Kidney tubule cell (primary cell): ENCODE measurements at places on chromosomes 6 and 20.

DNA sequence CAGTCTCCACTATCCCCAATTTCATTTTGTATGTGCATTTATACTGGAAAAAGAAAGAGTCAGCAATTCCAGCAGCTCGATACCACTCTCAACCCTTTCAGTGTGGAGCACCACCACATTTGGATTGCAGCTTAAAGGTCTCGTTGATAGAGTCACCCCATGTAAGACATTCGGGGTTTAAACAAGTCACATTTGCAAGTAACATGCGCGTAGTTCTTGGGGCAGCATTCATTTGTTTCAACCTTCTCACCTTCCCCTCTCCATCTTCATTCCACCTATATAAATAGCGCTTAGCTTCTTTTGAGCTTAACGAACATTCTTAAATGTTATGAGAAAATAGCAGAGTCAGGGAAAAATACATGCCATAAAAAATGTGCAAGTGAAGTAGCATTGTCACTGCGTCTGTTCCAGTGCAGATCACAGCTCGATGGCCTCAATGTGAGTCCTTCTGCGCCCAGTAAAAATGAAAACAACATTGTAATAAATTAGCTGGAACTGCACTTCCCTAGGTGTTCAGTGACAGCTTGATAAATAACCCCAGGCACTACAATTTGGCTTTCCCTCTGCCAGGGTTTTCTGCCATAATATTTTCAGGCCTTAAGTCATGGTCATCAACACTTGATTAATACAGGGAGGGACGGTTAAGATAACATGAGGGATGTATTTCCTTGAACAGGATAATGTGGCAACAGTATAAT is 737.8 kb upstream of the NRSN1 start:
- DNase-seq = no peak

DNA sequence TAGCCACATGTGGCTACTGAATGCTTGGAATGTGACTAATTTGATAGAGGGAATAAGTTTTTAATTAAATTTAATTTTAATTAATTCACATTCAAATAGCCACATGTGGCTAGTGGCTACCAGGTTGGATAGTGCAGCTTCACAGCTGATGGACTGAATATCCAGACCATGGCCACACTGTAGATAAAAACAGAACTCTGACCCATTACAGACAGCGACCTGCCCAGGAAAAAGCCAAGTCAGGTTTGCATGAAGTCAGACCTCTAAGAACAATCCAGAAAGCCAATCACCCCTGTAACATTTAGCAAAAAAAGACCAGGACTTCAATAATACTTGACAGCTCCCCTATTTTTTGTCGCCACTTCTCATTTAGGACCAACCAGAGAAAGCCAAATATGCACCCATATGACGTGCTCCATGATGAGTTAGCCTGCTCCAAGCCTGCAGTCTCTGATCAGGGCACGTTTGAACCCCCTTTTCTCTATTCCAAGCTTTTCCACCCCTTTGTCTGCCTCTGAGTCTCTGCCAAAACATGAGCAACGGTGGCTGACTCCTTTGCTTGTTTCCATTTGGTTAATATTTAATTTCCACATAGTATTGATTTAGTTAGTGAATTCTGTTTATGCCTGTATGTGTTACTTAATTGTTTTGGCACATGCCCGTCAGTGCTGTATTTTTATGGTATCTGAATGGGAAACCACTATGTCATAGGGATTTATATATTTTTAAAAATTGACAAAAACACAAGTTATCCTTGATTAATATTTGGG is 636.3 kb downstream of the UTRN start:
- DNase-seq = peak; percentile 72

- no peak for DNase-seq
Observed at GRCh38 chr6:68134796-68135195, 500.3 kb upstream of the ADGRB3 start.

- peak; percentile 61 for DNase-seq
Observed at GRCh38 chr6:87066449-87067333, 28.2 kb downstream of the CGA start.

DNA sequence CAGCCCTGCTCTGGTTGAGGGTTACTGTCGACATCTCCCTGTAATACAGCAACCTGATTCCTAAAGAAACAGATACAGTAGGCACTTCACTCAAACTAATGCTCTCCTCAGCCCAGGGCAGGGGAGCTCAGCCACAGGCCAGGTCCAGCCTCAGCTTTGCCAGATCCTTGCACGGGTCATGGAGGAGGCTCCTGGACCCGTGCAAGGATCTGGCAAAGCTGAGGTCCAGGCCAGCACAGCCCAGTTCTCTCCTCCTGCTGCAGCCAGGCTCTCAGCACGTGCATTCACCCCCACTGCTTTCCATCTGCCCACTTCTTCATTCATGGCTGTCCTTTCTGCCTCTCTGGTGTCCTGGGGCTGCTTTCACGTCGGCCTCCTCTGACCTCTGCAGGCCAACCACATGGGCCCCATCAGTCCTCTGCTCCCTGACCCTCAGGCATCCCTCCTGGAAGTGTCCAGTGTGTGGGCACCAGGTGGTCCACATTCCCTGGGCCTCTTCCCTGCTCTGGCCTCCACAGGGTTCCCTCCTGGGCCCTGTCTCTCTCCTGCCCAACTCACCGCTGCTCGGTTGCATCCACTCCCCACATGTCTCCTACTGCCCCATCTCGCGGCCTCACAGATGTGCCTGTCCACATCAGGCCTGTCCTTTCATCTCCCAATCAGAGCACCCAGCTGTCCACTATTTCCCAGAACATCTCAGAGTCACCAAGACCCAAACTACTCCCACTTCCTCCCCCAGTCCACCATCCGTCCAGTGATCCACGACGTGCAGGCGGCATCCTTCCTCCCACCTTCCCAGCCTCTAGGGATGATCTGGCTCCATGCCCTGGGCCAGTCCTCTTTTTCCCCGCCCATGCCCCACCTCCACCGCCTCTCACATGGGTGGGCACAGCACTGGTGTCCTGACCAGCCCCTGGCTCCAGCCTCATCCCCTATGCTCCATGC is 11.8 kb upstream of the CD93 start:
- DNase-seq = no peak

GRCh38 chr20:40414843-40415615 is 274.0 kb downstream of the MAFB start:
- DNase-seq = peak; percentile 35

- DNase-seq = no peak
Observed at GRCh38 chr6:52392944-52393343, 27.2 kb upstream of the EFHC1 start.

DNA sequence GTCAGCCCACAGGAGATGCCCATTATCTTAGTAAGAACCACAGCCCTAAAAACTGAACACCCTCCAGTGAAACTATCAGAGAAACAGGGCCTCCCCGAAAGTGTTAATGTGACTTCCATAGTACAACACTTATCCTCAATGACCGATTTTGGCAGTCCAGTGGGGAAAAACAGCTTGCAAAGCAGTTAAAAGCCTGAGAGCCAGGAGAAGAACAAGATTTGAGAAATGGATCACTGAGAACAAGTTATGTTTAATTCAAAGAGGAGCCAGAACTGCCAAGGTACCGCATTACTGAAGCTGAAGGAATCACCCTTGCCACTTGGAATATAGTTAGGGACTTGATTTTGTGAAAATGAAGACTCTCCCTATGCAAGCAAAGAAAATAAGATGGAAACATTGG is 236.9 kb downstream of the QKI start:
- DNase-seq = no peak

DNA sequence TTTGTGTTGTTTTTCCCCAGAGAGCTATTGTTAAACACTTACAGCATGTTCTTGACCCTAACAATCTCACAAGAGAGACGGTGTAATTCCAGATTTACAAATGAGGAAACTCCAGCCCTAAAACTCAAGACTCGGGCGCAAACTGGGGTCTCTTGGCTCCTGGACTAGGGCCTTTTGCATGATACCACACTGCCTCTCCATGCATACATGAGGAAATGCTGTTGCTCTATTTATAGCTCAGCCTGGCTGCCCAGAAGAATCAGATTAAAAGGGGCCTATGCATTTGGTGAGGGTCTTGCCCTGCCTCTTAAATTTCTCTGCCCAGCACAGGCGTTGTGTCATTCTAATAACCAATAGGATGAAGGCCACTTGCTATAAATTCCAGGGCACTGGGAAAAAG is 30.5 kb upstream of the SNRPB2 start:
- no peak for DNase-seq

DNA sequence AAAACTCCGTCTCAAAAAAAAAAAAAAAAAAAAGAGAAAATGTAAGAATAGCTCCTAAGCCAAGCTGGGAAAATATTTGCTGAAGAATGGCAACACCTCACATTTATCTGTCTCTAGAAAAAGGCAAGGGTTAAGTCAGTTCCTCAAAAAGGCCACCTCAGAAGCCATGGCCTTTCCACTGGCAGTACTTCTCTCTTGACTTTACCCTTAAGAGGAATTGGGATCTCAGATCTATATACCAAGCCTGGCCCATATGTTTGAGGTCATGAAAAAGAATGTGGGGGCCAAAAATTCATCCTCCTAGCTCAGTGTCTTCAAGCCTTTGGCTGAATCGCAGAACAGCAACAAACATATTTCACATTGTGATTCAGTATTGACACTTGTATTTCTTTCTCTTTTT is 10.9 kb upstream of the NCOA3 start:
- no peak for DNase-seq

GRCh38 chr6:2725999-2726567 is 24.6 kb downstream of the MYLK4 start:
- no peak for DNase-seq

- DNase-seq = no peak
Observed at GRCh38 chr20:52270696-52271095, 79.1 kb upstream of the ZFP64 start.

- no peak for DNase-seq
Observed at GRCh38 chr6:21522797-21523456, 70.6 kb upstream of the SOX4 start.

DNA sequence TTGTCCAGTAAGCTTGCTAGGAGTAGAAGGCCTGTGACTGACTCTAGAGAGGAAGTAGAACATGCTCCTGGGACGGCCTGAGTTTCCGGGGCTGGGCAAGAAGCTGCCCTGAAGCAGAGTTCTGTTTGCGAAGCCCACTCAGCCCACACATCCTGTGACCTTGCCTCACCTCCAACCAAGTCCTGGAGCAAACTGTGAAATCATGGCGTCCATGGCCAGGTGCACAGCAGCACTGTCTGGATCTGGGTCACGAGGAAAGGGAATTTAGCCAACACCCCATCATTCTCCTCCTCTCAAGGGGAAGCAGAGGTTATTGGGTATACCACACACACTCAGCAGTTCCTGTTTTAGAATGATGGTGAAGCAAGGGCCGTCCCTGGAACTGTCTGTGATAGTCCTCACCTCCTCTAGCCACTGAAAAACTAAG is 87.5 kb downstream of the CRYBG1 start:
- peak; percentile 10 for DNase-seq

DNA sequence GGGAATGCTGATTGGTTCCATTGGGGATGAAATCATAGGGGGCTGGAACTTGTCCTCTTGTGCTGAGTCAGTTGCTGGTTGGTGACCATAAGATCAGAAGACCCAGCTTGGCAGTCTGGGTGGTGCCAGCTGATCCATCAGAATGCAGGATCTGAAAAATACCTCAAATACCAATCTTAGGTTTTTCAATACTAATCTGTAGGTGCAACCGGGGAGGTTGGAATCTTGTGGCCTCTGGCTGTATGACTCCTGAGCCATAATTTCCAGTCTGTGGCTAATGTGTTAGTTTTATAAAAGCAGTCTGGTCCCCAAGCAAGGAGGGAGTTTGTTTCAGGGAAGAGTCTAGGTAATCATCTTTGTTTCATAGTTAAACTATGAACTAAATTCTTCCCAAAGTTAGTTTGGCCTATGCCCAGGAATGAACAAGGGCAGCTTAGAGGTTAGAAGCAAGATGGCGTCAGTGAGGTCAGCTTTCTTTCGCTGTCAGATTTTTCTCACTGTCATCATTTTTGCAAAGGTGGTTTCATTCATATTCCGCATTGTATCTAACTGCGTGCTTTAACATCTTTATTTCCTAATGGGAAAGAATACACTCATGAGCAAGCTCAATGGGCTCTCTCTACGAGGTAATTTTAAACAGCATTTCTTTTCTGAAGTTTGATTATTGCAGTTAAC is 2.0 kb downstream of the ARMH2 start:
- peak; percentile 62 for DNase-seq

- peak; percentile 61 for DNase-seq
Observed at GRCh38 chr6:39263303-39264037, 34.2 kb upstream of the KCNK5 start.

GRCh38 chr6:80469977-80470376 is 363.5 kb downstream of the BCKDHB start:
- DNase-seq = no peak

DNA sequence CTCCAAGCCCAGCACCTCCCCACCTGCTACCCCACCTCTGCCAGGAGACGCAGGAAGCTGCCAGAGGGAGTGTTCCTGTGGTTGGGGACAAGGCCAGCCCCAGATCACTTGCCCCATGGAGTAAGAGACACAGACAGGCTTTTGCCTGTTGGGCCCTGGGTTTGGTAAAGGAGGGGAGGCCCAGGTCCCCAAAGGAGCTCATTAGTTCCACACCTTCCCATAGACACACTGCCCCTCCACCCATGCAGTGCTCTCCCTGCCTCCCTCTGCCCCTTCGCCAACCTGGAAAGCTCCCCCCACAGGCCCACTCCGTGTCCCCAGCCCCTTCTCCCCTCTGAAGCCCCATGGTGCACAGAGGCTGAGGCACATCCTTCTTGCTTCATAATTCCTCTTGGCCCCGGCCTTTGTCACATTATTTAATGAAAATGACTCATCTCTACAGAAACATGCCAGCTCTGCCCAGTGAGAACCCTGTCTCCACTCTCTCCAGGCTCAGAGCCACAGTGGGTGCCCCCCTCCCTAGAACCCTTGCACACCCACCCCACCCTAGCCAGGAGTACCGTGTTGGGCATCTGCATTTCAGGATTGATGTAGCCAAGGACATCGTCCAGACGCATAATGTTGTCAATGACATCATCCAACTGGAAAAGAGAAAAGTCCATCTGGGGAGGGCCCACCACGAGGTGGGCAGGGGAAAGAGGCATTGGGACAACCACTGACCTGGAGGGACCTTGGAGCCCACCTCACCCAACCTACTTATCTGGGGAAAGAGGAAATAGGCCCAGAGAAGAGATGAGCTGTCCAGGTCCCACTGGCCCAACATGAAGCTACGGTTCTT is 46.0 kb downstream of the TFEB start:
- DNase-seq = peak; percentile 25

GRCh38 chr6:119361209-119361608 is 11.6 kb upstream of the MAN1A1 start:
- no peak for DNase-seq

- DNase-seq = no peak
Observed at GRCh38 chr6:42961020-42961470, 491 bp downstream of the GNMT start.

DNA sequence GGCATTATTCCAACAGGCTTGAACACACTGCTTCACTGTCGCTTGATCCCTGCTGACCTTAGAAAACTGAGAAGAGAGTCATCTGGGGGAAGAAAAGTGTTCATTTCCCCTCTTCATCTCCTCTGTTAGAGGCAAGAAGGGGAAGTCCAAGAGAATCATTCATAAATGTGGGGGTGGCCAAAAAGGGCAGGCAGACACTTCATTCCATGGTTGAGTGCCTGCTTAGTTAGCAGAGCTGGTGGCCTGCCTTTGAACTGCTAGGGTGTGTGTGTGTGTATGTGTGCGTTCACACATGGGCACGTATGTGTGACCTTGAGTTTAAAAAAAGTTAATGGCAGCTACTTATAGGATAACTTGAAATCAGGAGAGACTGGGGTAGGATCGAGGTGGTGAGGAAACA is 39.4 kb upstream of the RFPL4B start:
- peak; percentile 96 for DNase-seq
